ENCODE measurements at places on chromosomes 11 and 22. TPM values are rescaled to one million over a fixed set of nuclear protein-coding genes. Genes with fewer than 3 reads are reported as not detected.

Gene INSC
- not detected for total RNA-seq

Gene OR8D1
- not detected for total RNA-seq

Gene DRD4
- not detected for total RNA-seq

Gene ANGPTL5
- not detected for total RNA-seq

Gene LGR4
- total RNA-seq = 44.2 TPM

Gene CNTF
- 1.6 TPM for total RNA-seq

Gene FXYD2
- 0.14 TPM for total RNA-seq

Gene ENTHD1
- total RNA-seq = not detected

Gene TOM1
- total RNA-seq = 19.8 TPM

Gene FJX1
- 14.9 TPM for total RNA-seq

Gene GRAP2
- total RNA-seq = not detected

Gene PRRG4
- not detected for total RNA-seq

Gene SULT4A1
- total RNA-seq = not detected

Gene MPZL2
- total RNA-seq = not detected

Gene KCNK7
- not detected for total RNA-seq

Gene OR8G5
- total RNA-seq = not detected

Gene RBM4
- 154 TPM for total RNA-seq

Gene MMP11
- total RNA-seq = 6.6 TPM

Gene C1QTNF5
- 0.85 TPM for total RNA-seq

Gene RIC3
- not detected for total RNA-seq

Gene SCGB2A2
- total RNA-seq = not detected

Measured in SJCRH30 (cell line).